ENCODE measurements at places on chromosomes 7 and 10.

DNA sequence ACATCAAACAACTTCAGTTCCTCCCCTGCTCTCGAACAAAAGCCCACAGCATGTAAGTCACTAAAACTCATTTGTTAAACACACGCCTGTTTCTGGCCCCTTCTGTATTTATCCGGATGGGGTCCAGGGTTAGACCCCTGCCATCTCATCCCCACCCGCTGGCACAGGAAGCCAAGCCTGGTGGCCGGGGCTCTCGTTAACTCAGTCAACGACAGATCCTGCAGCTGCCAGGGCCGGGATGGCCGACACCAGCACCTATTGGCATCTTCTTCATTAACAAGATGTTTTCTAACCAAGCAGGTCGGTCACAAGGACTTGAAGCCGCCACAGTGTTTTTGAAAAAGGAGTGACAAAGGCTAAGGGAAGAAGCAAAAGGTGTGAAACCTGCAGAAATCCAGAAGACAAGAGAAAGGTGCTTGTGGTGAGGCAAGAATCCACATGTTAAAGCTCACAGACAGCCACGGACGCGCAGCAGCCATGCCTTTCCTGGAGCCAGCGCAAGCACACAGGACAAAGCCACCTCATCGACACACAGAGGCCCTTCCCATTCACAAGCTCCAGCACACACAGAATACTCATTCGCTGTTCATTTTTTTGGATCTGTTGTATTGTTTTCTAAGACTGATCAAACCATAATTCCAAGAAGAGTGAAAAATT is 202.7 kb downstream of the DIP2C start:
- H3K27ac ChIP-seq: no peak overlapping the region
- H3K36me3 ChIP-seq: no peaks in the 10 kb centered on the region
- no peaks in the 10 kb centered on the region for H3K27me3 ChIP-seq
- no peaks in the 10 kb centered on the region for H3K4me1 ChIP-seq
- no peak overlapping the region for H3K4me3 ChIP-seq
- DNase-seq: peak; percentile 10

DNA sequence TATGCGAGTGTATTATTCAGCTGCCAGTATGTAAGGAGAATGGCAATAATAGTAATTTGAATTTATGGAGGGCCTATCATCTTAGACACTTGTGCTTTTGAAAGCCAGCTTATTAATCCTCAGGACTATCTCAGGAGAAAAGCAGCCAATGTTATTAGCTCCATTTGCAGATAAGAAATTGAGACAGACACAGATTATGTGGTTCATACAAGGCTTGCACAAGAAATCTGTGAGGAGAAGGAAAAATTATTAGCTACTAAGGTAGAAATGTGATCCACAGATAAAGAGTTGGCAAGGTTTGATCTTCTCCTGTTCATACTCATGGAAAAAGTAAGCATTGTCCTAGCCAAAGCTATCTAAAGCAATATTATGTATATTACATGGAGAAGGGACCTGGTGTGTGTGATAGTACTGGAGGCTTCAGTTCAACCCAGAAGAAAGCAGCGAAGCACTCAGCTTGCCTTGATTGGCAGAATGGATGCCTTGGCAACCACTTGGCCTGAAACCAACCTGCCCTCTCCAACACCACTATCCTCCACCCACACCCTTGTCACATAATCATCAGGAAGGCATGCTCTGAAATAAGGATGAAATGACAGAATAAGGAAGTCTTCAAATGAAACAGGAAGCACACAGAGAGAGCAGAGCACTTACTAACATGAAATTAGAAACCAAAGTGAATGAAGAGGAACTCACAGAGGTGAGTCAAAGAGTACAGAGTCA is 18.0 kb downstream of the MACC1 start:
- H3K27me3 ChIP-seq: no peaks in the 10 kb centered on the region
- peak; percentile 38 for DNase-seq
- no peaks in the 10 kb centered on the region for H3K36me3 ChIP-seq
- no peak overlapping the region for H3K27ac ChIP-seq
- H3K4me3 ChIP-seq: no peak overlapping the region

DNA sequence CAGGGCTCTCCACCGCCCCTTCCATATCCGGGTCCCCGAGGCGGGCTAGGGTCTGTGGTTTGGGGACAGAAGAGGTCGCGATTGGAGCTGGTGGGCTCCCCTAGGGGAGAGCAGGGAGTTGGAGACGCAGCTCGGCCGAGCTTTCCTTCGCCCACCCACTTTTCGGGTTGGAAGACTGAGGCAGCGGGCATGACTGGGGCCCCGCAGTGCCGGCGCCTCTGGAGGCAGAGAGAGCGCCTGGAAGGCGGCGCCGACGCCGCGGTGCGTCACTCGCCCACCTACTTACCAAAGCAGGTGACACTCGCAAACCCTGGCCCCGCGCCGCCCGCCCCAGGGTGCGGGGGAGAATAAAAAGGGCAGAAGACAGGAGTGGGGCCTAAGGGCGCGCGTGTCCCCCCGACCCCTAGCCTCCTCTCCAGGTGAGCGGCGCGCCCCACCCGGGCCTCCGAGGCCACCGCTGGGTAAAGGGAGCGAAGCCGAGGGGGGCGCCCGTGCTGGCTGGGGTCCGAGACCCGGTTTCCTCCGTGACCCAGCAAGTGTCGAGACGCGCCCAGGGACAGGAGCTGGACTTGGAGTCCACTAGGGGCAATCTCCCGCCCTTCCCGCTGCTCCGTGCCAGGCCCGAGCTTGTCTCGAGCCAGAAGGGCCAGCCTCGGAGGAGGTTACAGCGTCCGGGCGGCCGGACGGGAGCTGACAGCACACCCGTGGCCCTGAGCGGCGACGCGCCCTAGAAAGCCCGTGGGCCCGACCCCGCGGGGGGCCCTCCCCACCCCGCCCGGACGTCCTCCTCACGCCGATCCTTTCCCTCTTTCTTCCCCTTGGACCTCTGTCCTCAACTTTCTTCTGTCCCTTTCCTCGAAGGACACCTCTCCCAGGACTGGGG is 34.4 kb upstream of the GRID1 start:
- no peaks in the 10 kb centered on the region for H3K4me1 ChIP-seq
- peak overlapping the region; percentile 69 for H3K4me3 ChIP-seq
- H3K36me3 ChIP-seq: no peaks in the 10 kb centered on the region
- H3K27me3 ChIP-seq: no peaks in the 10 kb centered on the region
- peak overlapping the region; percentile 92 for H3K27ac ChIP-seq
- peak; percentile 61 for DNase-seq

DNA sequence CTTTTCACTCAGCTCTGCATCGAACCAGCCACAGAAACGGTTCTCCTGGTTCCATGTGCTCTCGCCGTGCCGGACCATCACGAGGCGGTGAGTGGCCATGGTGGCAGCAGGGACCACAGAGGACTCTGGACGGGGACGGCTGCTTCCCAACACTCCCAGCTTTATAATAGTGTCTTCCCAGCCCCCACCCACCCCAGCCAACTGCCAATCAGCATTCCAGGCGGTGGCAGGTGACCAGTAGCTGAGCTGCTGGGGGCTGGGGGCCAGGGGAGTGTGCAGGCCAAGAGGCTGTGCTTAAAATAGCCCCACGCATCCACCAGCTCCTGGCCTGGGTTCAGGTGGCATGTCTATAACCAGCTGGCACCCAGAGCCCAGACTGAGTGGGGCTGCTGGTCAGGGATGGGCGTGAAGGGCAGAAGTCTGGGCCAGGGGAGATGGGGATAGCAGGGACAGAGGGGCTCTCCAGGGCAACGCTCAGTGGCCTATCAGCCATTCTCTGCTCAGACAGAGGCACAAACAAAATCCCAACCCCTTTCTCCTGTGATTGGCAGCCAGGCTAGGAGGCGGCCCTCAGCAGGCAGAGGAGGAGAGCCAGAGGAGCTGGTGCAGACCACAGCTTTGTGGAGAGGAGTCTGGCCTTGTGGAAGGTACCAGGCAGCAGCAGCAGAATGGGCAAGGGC is at the start of gene PGAM2:
PGAM2 (minus strand) TSS at position 137 of the 680 bp plus-strand sequence; CDS start at position 99, 38 bp downstream.
- no peak within 1 kb of the TSS for H3K27ac ChIP-seq
- no peaks in the 10 kb centered on the region for H3K36me3 ChIP-seq
- DNase-seq: peak; percentile 51
- H3K4me1 ChIP-seq: peaks cover 12% of the 10 kb centered on the region
- H3K27me3 ChIP-seq: no peaks in the 10 kb centered on the region
- no peak within 1 kb of the TSS for H3K4me3 ChIP-seq

DNA sequence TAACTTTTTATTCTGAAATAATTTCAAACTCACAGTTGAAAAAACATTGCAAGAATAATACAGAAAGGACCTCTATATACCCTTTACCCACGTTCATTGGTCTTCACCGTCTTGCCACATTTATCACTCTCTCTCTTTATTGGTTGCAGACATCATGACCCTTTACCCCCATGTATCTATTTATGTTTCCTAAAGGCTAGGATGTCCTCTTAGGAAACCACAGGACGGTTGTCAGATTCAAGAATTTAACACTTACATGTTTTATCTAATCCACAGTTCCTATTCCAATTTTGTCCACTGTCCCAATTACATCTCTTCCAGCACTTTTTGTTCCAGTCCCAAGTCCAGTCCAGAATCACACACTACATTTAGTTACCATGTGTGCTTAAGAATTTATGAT is 67.6 kb upstream of the FGFR2 start:
- no peaks in the 10 kb centered on the region for H3K4me1 ChIP-seq
- no peaks in the 10 kb centered on the region for H3K36me3 ChIP-seq
- H3K4me3 ChIP-seq: no peak overlapping the region
- no peak overlapping the region for H3K27ac ChIP-seq
- no peak for DNase-seq

DNA sequence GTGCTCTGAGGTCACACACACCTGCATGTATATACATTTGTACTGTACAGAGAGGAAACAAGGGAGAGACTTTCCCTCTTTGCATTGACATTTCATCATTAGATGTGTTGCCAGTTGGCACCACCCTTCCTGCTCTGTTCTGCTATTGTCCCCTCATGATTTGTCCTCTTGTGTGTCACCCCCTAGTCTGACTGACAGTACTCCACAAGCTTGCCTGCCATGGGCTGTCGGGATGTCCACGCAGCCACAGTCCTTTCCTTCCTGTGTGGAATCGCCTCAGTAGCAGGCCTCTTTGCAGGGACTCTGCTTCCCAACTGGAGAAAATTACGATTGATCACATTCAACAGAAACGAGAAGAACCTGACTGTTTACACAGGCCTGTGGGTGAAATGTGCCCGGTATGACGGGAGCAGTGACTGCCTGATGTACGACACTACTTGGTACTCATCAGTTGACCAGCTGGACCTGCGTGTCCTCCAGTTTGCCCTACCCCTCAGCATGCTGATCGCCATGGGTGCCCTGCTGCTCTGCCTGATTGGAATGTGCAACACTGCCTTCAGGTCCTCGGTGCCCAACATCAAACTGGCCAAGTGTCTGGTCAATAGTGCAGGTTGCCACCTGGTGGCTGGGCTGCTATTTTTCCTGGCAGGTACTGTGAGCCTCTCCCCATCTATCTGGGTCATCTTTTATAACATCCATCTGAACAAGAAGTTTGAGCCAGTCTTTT is 9.4 kb downstream of the CLDN12 start:
- no peak overlapping the region for H3K4me3 ChIP-seq
- H3K27me3 ChIP-seq: no peaks in the 10 kb centered on the region
- peak; percentile 74 for DNase-seq
- H3K4me1 ChIP-seq: no peaks in the 10 kb centered on the region

DNA sequence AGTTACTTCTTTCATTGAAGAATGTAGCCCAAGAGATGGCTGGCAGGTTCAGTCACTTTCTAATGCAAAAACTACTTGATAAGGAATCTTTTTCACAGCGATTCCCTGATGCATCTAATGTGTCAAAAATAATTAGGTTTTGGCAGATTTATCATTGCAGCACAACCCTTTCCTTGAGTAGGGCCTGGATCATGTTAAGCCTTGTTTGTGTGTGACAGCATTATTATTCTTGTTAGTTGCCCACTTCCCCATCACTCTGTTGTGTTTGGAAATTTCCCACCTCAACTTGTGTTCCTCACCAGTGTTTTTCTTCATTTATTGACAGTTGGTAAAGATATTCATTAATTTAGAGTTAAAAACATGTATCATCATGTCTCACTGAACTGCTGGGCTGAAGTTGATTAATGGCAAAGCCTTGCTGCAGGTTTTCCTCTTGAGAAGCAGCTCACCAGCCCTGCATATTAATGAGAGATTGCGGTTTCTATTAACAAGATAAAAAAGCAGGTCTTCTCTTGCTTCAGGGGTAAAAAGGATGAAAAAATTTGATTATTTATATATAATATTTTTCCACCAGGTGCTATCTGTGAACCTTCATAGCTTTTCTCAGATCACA is 233.3 kb upstream of the MDFIC start:
- H3K4me3 ChIP-seq: no peak overlapping the region
- no peaks in the 10 kb centered on the region for H3K27me3 ChIP-seq
- H3K27ac ChIP-seq: no peak overlapping the region
- H3K36me3 ChIP-seq: no peaks in the 10 kb centered on the region
- no peak for DNase-seq

DNA sequence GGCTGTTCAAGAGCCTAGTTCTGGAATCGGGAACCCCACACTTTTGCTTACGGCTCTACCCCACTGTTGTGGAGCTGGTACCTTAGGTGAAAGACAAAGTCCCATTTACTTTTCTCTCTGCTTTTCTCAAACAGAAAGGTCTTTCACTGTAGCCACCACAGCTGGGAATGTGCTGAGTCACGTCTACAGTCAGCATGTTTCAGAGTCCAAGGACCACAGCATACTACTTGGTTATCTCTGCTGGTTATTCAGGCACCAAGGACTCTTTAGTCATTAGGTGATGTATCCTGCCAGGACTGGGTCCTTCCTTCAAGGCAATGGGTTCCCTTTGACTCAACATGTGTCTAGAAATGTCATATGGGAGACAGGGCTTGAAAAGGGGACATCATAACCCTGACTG is 266.8 kb upstream of the STEAP1 start:
- H3K36me3 ChIP-seq: no peaks in the 10 kb centered on the region
- no peaks in the 10 kb centered on the region for H3K27me3 ChIP-seq
- no peaks in the 10 kb centered on the region for H3K4me1 ChIP-seq
- no peak for DNase-seq
- no peak overlapping the region for H3K4me3 ChIP-seq

GRCh38 chr10:112136486-112137153 is 46.9 kb downstream of the GPAM start:
- H3K36me3 ChIP-seq: no peaks in the 10 kb centered on the region
- no peak for DNase-seq
- no peak overlapping the region for H3K27ac ChIP-seq
- no peaks in the 10 kb centered on the region for H3K27me3 ChIP-seq

- H3K27me3 ChIP-seq: no peaks in the 10 kb centered on the region
- no peaks in the 10 kb centered on the region for H3K36me3 ChIP-seq
Observed at GRCh38 chr7:34357068-34357467, 300.9 kb upstream of the NPSR1 start.

DNA sequence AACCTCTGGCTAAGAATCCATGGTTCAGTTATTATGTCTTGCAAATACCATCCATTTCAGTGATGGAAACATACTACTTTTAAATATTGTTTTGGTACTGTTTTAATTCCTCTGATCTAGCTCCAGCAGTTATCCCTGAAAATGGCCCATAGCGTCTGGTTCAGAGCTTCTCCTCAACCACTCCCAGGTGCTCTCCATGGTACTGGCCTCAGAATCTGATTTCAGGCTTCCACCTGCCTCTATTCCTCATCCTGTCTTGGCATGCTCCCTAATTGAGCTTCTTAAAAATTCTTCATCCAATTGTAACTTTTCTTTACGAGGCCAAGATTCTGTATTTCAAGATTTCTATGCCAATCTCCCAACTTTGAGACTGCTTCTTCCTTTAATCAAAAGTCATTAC is 236.3 kb downstream of the HTR7 start:
- no peak overlapping the region for H3K27ac ChIP-seq
- H3K4me3 ChIP-seq: no peak overlapping the region
- no peaks in the 10 kb centered on the region for H3K36me3 ChIP-seq

All from breast epithelium (tissue), 4 donors.